Hypothalamus (tissue), 51 donors: ENCODE measurements at places on chromosomes 11 and 22.

- DNase-seq: no peak
Measured at GRCh38 chr11:44561275-44561805, 4.1 kb upstream of the CD82 start.

GRCh38 chr22:31695423-31695822 lies 33.4 kb upstream of the PISD start:
- no peak for DNase-seq

GRCh38 chr22:37601540-37602442 lies 6.8 kb upstream of the GGA1 start:
- DNase-seq: no peak

DNA sequence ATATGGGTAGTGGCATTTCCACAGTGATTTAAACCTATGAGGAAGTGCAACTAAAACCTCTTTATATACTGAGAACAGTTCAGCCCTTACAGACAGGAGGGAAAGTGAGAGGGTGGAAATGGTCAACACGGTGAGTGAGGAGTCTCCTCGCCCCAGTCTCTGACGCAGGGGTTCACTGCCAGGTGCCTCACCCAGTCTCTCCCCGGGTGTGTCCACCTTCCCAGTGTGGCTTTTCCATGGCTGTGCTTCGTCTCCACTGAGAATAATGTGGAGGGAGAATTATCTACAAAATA lies 116.6 kb upstream of the TOP3B start:
- DNase-seq: no peak

DNA sequence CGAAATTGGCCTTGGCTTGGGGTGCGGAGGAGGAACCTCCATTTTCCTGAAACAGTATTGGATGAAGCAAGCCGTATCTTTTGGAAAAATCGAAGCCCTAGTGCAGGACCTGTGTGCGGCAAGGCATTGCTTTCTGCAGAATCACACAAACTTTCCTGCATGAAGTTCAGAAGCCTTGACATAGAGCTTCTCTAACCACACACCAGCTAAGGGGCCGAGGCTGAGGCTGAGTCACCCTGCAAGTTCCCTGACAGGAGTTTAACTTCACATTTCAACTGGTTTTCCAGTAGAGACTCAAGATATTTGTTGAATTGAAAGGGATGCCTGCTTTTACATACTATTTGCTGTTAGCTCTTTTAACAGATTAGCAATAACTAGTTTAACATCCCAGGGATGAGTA lies 67.8 kb downstream of the TCF20 start:
- DNase-seq: no peak

DNA sequence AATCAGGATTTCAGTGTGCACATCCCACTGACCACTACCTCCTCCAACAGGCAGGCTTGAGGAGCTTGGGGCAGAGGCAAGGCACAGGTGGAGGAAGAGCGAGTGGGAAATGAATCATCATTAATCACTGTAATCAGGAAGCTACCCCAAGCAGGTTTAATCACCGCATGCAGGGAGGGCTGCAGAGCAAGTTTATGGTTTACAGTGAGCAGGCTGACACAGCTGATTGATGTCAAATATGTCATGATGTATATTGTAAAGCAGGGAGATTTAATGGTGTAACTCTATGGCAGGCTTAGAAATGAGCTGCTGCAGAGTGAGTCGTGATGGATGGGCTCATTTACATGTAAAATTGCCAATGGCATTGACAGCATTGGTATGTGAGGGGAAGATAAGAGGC lies 441.0 kb downstream of the NTM start:
- DNase-seq: no peak

GRCh38 chr11:87137711-87138110 lies 100.0 kb downstream of the TMEM135 start:
- DNase-seq: no peak

DNA sequence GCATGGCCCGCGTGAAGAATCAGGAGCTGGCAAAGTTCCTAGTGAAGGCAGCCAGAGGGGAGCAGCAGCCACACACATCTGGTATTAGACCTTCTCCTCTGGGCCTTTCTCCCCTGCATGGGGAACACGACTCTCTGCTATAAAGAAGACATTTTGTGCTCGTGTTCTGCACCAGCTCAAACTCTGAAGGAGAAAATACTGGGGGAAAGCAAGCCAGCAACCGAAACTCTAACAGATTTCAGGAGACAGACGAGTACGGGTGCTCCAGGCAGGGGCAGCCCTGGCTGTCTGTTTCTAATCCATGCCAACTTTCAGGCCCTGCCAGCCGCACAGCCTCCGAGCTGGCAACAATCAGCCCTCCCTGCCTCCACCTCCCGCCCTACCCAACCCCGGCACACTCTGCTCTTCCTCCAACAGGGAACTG lies 296.3 kb downstream of the BRD1 start:
- DNase-seq: no peak

GRCh38 chr11:75849894-75850293 lies 34.9 kb downstream of the UVRAG start:
- no peak for DNase-seq

GRCh38 chr11:1153105-1153950 lies 4.4 kb upstream of the MUC5AC start:
- DNase-seq: no peak

- DNase-seq: no peak
Measured at GRCh38 chr11:43447151-43447550, 88.4 kb downstream of the TTC17 start.

DNA sequence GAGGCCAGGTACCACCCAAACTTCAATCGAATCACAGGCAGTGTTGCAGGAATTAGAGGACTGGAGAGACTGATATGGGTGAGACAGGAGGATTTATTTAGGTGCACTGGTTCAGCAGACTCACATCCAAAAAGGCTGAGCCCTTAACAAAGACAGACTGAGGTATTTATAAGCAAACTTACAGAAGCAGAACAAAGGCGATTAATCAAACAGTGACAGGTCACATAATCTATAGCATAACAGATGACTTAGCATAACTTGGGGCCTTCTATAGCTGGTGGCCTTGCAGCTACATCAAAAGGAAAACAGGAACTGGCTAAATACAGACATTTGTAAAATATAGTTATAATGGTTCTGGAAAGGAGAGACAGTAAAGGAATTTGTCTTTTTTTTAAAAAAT lies 2.1 kb downstream of the APOBEC3B start:
- no peak for DNase-seq

GRCh38 chr22:50573491-50574382 lies 4.5 kb downstream of the CPT1B start:
- DNase-seq: no peak

DNA sequence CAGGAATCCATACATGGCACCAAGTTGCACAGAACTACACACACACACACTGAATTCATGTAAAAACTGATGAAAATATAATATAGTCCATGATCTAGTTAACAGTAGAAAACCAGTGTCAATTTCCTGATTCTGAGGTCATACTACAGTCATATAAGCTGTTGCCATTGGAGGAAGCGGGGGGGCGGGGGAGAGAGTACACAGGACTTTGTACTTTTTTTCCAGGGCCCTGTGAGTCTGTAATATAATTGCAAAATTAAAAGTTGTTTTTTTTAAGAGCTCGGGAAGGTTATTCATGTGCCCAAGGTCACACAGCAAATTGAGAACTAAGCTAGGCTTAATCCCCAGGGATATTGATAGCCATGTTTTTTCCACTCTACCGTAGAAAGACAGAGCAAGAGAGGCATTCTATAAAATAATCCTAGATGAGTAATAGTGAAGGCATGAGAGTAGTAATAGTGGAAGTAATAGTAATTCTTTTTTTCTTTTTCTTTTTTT lies 312.3 kb downstream of the MN1 start:
- no peak for DNase-seq

- DNase-seq: peak; percentile 18
Measured at GRCh38 chr11:1202776-1203504, 19.9 kb upstream of the MUC5B start.

- DNase-seq: no peak
Measured at GRCh38 chr11:79417069-79417920, 23.5 kb downstream of the TENM4 start.

DNA sequence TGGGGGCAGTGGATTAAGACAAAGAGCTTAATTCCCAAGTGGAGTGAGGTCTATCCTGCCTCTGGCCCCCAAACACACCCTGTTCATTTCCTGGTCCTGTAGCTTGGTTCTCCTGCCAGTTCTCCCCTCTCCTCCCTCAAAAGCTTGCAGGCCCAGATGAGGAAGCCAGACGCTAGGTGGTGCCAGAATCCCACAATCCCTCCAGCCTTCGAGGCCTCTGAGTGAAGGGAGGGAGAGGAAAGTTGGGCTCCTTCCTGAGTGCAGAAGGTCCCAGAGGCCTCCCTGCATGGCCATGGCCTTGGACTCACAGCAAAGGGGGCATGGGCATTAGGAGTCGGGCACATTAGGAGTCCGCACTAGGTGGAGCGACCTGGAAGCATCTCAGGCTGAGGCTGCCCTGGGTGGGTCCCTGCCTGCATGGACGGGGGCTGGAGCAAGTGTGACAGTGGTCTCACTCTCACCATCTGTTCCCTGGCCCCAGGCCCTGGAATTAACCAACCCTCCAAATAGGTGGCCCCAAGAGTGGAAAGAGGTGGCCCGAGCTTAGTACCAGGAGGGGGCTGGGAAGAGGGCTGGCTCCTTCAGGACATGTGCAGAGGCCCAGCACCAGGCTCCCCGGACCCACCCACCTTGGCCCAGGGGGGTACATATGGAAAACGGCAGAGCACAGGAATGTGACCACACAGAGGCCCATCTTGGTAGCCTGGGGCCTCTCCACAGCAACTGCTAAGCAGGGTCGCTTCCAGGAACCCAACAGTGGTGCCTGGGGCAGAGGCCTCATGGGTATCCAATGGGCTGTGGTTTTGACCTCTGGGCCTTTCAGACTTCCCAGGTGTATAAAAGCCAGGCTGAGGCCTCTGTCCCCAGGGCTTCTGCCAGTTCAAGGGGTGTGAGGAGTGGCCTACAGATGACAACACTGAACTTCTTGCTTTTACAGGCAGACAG lies 5.2 kb downstream of the FXYD2 start:
- DNase-seq: no peak

DNA sequence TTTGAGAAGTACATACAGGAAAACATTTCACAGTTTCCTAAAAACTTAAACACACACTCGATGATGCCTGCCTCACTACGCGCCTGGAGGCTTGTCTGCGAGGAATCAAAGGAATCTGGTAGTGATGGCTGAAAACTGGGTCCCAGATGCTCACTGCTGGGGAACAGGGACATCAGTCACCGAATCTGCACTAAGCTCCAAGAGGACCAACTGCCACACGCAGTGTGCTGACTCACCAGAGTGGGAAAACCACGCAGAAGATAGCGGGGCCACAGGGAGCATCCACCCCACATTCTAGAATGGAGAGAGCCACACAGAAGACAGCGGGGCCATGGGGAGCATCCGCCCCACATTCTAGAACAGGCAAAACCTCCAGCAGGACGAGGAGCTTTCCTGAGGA lies 24.3 kb upstream of the MOB2 start:
- DNase-seq: no peak

GRCh38 chr22:17836992-17837742 lies 62.9 kb upstream of the BID start:
- peak; percentile 15 for DNase-seq

DNA sequence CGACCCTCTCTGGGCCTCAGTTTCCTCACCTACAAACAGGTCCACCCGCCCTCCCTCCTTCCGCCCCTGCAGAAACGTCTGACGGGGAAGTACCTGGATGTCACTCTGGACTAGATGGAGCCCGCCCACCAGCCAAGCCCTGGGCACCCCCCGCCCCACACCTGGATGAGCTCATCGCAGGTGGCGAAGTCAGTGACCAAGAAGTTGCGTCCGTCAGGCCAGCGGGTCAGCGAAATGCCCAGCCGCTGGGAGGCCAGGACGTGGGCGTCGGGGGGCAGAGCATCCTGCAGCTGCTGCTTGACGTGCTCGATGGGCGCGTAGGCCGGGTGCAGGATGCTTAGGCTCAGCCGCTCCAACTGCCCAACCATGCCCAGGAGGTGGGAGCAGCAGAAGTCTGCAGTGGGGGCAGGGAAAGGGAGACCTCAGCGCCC lies 897 bp downstream of the PNPLA5 start:
- no peak for DNase-seq

DNA sequence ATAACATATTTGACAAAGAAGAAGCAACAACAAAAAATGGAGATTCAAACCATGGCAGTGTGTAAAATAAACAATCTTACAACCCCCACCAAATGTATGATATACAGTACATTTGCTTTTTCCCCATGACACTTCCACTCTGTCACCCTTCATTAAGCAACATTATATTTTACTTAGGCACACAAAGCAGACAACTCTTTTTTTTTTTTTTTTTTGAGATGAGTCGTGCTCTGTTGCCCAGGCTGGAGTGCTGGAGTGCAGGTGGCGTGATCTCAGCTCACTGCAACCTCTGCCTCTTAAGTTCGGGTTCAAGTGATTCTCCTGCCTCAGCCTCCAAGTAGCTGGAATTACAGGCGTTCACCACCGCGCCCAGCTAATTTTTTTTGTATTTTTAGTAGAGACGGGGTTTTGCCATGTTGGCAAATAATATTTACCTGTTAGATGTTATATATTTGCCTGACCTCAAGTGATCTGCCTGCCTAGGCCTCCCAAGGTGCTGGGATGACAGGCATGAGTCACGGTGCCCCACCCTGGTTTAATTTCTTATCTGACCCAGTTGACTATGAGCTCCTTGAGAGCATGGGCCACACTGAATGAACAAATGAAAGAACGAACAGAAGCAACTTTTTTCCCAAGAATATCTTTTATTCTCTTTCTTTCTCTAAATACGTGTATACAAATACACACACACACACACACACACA lies 5.5 kb upstream of the PCF11 start:
- DNase-seq: no peak

- no peak for DNase-seq
Measured at GRCh38 chr11:2510626-2511402, 66.0 kb downstream of the KCNQ1 start.

DNA sequence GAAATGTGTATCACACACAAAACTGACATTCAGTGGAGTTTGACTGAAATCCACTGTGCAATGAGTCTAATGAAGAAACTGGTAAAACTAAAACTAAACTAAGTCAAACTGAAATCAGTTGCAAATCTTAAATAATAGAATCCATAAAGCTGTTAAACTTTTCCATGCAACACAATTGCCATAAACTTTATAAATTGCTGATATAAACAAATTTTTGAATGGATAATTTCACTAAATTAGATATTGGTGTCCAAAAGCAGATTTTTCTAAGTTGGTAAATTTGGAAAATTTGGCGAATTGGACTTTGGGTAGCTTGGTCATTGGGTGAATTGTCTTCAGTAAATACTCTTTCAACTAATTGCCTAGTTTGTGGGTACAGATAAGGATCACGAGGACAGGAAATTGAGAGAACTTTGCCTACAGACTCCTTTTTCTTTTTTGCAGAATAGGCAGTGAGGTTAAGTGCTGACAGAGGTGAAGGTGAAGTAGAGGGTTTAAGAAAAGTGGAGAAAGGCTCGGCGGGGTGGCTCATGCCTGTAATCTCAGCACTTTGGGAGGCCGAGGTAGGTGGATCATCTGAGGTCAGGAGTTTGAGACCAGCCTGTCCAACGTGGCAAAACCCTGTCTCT lies 12.8 kb downstream of the MRPL17 start:
- no peak for DNase-seq

- DNase-seq: no peak
Measured at GRCh38 chr11:44784436-44784760, 57.6 kb downstream of the TSPAN18 start.

- no peak for DNase-seq
Measured at GRCh38 chr22:24414523-24414922, 12.9 kb upstream of the ADORA2A start.
